Jurkat, Clone E6-1 (cell line): ENCODE measurements at places on chromosomes 4 and X.

DNA sequence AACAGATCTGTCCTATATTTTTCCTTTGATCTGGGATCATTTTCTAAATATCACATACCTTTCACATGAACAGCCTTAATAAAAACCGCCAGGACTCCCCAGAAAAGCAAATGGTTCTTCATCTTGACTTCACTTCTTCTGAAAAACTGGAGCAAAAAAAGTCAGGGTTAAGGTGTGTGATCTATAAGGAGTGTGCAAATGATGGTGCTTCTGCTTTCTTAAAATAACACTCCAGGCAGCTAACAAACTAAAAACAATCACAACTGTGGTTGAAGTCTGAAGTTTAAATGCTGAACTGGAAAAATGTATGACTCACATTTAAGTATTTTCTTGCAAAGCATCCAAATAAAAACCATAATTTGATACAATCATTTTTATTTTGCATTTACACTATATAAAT lies at the start of gene JCHAIN:
TSS of gene JCHAIN (minus strand) at position 140 of the 400 bp plus-strand sequence. CDS start at position 122, 18 bp downstream.
- no peak for DNase-seq

GRCh38 chr4:175253184-175253902 lies 335.2 kb downstream of the ADAM29 start:
- peak; percentile 3 for DNase-seq

- DNase-seq: no peak
Measured at GRCh38 chr4:32087211-32087610, 1367.0 kb downstream of the PCDH7 start.

DNA sequence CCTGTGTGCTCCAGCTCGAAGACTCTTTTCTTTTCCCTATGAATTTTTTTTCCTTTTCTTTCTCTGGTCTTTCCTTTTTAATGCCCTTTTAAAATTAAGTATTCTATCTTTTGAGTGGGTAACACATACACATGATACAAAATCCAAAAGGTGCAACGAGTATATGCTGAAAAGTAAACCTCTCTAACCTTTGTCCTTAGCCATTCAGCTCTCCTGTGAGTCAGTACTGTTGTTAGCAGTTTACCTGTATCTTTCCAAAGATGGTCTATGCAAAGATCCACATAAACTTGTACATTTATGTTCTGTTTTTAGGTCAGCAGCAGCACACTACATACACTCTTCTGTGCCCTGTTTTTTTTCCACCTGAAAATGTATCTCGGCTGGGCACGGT lies 28.7 kb downstream of the SLC25A43 start:
- DNase-seq: no peak

DNA sequence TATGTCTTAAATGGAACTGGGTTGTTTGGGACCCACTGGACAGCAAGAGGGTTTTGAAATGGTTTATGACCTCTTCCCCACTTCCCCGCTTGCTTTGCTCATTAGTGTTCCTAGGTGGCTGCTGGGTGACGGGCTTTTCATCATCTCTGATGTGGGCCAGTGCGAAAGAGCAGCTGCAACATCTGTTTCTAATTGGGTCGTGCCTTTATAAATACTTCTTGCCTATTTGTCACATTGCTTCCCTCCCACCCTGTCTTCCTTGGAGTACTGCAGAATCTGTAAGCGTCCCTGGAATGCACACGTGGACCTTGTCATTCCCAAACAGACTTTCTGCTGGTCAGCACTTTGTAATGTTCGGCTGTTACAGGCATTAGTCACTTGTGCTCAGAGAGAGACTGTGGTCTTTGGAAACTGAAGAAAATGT lies 35.2 kb downstream of the SEPTIN11 start:
- DNase-seq: no peak

DNA sequence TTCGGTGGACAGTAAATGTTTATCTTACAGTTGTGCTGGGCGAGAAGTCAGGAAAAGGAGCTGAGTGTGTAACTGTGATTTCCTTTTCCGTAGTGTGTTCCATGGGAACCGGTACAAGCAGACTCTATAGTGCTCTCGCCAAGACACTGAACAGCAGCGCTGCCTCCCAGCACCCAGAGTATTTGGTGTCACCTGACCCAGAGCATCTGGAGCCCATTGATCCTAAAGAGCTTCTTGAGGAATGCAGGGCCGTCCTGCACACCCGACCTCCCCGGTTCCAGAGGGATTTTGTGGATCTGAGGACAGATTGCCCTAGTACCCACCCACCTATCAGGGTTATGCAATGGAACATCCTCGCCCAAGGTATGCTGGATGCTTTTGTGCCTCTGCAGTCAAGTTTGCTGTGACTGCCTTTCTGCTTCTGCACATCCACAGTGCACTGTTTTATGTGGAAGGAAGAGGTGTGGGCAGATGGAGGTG lies 27.4 kb downstream of the NOCT start:
- no peak for DNase-seq

DNA sequence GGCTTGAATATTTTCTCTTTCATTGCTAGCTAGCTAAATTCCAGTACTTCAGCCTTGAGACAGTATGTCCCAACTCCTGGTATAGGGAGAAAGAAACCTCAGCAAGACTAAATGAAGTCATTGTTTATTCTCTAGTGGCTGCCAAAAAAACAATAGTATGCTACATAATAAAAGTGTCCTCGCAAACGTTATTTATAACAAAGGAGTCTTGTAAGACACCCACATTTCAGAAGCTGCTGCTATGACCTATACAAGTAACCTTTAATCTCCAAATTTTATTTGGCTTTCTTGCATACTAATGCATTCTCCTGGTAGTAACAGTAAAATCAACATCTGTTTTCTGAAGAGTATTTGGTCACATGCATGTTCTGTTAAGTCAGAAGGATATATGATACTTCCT lies 28.8 kb downstream of the NEK1 start:
- DNase-seq: no peak

DNA sequence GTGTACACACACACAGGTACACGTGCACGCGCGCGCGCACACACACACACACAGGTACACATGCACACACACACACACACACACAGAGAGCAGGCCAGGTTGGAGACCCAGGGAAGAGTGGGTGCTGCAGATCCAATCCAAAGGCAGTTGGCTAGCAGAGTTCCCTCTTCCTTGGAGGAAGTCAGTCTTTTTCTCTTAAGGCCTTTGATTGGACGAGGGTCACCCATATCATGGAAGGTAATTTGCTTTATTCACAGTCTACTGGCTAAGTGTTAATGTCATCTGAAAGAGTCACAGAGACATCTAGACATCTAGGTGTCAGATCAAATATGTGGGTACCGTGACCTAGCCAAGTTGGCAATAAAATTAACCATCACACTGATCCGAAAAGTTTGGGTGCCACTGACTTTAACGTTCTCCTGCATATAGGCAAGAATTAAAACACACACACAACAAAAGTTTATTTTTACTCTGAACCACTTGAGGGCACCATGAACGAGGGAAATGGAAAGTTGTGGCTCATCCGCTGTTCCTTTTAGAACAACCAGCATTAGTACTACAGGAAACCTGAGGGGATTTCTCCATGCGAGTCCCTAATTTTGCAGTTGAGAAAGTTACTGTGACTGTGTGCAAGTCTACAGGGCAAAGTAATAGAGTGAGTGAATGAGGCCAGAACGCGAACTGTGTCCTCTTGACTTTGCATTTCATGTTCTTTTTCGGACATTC lies 66.0 kb upstream of the STOX2 start:
- peak; percentile 14 for DNase-seq

DNA sequence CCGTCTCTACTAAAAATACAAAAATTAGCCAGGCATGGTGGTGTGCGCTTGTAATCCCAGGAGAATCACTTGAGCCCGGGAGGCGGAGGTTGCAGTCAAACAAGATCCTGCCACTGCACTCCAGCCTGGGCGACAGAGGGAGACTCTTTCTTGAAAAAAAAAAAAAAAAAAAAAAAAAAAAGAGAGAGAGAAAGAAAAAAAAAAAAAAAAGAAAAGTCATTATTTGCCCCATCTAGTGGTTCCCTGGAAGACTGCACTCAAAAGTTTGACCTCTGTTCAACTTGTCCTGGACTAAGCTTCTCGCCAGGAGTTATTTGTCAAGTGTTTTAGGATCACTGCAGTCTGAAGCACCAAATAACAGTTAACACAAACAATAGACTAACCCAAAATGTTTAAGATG lies 45.3 kb upstream of the KCTD8 start:
- peak; percentile 28 for DNase-seq

- DNase-seq: no peak
Measured at GRCh38 chr4:76716658-76717057, 181.3 kb downstream of the SOWAHB start.

DNA sequence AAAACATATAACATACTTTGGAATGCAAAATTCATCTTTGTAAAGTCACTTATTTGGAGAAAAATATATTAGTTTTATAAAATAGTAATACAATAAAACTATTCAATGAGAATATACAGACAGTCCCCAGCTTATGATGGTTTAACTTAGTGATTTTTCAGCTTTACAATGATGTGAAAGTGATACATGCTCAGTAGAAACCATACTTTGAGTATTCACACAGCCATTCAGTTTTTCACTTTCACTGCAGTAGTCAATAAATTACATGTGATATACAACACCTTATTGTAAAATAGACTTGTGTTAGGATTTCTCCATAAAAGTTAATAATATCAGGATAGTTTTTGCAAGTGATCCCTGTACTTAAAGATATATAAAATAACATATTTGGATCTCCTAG lies 436.0 kb downstream of the CENPC start:
- DNase-seq: no peak

DNA sequence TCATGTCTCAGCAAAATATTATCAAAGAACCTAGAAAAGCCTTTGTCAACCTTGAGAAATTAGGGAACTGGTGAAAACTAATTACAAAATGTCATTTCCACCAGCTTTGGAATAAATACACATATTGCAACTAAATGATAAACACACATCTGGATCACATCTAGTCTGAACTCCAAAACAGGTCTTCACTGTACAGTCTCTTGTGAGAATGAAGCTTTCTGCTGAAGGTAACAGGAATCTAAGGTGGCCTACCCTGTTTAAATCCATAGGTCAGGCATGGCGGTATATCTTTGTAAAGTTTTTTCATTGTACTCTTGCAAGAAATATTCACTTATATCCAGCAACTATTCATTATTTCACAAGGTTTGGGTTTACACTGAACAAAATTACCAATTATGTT lies 1.7 kb downstream of the SH3D19 start:
- no peak for DNase-seq

DNA sequence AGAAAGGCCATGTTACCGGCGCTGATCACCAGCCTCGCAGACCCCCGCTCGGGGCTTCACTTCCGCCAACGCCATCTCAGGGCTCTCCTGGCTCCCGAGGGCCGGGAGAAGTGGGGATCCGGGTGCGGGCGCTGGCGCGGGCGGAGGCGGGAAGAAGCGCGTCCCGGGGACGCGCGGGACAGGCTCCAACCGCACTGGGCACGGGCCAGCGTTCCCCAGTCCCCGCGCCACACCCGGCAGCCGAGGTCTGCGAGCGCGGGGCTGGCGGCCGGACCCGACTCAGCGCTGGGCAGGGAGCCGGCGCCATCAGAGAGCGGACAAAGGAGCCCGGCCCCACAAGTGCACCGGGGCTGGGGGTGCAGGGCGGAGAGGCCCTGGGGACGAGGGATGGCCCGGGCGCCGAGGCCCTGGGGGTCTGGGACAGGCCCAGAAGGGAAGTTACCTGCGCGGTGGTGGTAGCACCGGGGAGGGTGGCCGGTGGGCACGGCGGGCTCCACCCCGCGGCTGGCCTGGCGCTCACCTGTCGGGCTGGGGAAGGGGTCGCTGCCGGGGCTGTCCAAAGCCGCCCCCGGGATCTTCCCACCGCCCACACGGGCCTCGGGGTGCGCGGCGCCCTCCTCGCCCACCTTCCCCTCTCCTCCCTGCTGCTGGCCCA lies 449 bp downstream of the CTPS2 start:
- no peak for DNase-seq

- no peak for DNase-seq
Measured at GRCh38 chrX:31099536-31100090, 27.8 kb upstream of the FTHL17 start.

DNA sequence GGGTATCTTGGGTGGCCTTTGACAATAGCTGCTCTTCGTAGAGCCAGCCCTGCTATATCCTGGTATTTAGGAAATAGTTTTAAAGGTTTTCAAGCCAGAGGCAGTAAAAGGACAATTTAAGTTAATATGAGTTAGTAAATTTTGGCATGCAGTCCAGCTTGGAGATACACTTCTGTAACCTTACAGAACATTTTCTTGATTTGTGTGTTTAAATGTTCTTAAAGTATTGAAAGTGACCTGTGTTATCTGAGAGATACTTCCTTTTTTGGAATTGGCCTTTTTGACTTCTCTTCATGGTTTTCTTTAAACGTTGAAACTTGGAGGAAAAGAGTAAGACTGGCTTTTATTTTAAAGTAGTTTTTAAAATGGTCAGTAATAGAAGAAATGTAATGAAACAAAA lies 25.5 kb downstream of the PDLIM5 start:
- no peak for DNase-seq

GRCh38 chr4:127268367-127268766 lies 364.4 kb upstream of the INTU start:
- DNase-seq: no peak

- peak; percentile 4 for DNase-seq
Measured at GRCh38 chrX:11100281-11101035, 10.7 kb upstream of the HCCS start.
